ENCODE measurements at places on chromosomes 3 and 15.

GRCh38 chr15:68536331-68537095 is 42.3 kb upstream of the CORO2B start:
- peak; percentile 92 for DNase-seq

DNA sequence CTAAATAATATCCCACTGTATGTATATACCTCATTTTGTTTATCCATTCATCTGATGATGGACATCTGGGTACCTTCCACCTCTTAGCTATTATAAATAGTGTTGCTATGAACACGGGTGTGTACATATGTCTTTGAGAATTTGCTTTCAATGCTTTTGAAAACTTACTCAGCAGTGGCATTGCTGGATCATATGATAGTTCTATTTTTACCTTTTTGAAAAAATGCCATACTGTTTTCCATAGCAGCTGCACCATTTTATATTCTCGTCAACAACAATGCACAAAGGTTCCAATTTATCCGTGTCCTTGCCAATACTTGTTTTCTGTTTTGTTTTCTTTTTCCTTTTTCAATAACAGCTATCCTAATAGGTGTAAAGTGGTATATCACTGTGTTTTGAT is 77.1 kb downstream of the PEAK1 start:
- no peak for DNase-seq

DNA sequence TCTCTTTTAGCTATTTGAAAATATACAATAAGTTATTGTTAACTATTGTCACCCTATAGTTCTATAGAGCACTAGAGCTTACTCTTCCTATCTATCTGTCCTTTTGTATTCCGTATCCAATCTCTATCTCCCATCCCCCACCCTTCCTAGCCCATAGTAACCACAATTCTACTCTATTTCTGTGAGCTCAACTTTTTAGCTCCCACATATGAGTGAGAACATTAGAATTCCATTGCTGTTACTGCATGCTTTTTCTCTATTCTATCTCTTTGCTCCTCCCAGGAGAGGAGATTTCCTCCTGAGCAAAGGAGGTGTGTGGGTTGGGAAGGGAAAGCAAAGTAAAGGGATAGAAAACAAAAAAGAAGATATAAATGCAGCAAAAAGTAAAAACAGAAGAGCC is 105.6 kb upstream of the SLC4A7 start:
- peak; percentile 50 for DNase-seq

GRCh38 chr15:23750776-23751175 is 63.7 kb upstream of the NDN start:
- no peak for DNase-seq

GRCh38 chr15:68252925-68253534 is 23.5 kb upstream of the CLN6 start:
- DNase-seq, result peak; percentile 87

- DNase-seq, result no peak
Measured at GRCh38 chr3:127849368-127849767, 27.1 kb upstream of the MGLL start.

DNA sequence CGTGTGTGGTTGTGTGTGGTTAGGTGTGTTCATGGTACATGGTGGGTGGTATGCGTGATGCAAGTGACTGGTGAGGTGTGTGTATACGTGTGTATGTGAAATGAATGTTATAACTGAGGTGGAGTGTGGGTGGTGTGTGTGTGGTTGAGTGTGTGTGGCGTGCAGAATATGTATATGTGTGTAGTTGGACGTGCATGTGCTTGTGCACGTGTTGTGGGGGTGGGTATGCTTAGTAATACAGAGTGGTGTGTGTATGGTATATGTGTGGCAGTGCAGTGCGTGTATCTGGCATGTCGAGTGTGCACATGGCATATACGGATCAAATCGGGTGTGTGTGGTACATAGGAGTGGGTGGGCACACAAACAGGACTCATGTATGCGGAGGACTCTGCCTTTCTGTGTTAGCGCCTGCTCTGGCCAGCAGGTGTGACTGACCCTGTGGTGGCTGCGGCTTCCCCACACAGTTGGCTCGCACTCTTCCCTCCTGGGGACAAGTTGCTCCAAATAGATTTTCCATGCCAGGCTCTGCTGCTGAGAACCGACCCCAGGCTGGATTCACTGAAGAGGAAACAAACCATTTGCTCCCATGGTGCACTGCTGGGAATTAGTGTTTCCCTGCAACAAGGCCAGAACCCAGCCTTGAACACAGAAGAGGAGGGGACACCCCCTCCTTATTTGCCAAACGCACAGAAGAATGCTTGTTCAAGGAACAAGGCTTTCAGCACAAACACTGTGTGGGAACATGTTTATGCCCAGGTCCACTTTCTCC is 1.2 kb upstream of the C3orf70 start:
- no peak for DNase-seq

GRCh38 chr15:29149738-29150075 is 119.9 kb downstream of the NSMCE3 start:
- DNase-seq, result no peak

DNA sequence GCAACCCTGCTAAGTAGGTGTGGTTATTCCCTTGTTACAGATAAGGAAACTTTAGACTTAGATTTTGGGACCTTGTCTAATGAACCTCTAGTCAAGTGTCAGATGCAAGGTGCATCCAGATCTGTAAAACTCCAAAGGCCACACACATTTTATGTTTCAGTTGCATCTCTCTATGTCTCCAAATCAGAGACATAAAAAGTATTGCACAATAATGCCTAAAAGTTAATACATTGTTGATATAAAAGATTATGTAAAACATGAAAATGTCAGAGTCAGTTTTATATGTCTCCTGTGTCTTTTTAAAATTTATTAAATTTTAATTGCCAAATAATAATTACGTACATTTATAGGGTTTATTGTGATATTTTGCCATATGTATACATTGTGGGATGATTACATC is 408.5 kb downstream of the NTRK3 start:
- no peak for DNase-seq

GRCh38 chr15:81863162-81863561 is 182.7 kb downstream of the MEX3B start:
- DNase-seq, result peak; percentile 4

GRCh38 chr3:50525987-50526386 is 22.6 kb upstream of the CACNA2D2 start:
- peak; percentile 53 for DNase-seq

DNA sequence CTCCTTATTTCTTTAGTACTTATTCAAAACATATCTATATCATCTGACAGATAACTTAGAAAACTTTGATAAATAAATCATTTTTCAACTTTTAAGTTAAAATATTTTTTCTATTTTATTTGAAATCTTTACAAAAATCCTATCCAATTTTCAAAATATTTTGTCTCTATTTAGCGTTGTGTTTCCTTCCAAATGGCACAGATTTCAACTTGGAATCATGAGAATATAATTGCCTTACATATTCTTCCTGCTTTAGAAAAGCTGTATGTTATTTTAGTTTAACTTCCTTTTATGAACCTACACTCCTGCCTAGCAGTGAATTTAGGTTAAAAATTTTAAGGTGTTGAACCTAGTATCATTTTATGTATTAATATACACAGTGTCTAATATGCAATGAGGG is 38.2 kb downstream of the BCHE start:
- DNase-seq, result no peak

- DNase-seq, result peak; percentile 42
Measured at GRCh38 chr15:49673861-49674260, 53.0 kb downstream of the DTWD1 start.

DNA sequence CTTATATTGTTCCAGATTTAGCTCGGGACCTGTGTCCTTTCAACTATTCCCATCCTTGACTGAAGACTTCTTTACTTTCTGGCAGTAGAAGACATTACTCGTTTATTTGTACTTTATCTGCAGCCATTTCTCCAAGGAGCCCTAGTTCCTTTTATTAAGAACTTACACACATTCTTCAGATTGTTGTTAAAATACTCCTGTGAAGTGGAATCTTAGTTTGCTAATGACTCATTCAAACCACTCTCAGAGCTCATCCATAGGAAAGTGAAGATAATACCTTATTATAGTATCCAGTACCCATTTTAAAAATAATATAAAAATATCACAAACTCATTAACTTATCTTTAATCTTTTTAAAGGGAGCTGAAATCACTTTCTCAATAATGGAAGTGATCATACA is 63.5 kb downstream of the C3orf70 start:
- no peak for DNase-seq

- DNase-seq, result no peak
Measured at GRCh38 chr3:133865136-133865855, 30.4 kb downstream of the RAB6B start.

DNA sequence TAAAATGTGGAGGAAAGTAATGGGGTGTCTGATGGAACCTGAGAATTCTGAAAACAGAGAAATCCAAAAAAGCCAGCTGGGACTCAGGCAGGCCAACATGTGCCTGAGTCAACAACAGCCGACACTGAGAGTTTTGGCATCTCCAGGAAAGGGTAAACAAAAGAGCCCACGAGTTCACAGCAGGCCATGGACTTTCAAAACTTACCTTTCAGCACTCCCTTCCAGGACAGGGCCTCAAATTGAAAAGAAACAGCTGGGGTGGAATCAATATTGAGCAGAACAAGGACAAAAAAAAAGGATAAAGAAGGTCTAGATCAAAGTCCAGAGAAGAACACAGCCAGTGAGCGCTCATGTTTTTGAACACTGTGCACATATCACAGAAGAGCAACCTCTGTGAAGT is 735.4 kb upstream of the GRM7 start:
- no peak for DNase-seq

DNA sequence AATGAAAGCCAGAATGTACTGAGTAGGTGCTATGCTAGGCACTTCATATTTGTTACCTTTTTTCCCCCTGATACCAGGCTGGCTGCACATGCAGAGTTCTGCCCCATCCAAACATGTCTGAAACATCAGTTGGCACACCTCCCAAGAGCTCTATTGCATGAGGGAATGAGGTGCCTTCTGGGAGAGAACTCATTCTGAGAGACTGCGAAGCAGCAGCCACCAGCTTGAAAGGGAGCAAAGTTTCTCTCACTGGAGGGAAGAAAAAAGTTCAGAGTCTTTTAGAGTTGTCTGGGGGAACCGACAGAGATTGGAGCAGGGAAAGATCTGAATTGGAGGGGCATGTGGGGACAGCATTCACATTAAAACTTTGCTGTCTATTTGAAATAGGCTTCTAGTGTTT is 84.1 kb downstream of the AGBL1 start:
- no peak for DNase-seq

GRCh38 chr3:103136621-103137020 is 701.8 kb downstream of the ZPLD1 start:
- no peak for DNase-seq

DNA sequence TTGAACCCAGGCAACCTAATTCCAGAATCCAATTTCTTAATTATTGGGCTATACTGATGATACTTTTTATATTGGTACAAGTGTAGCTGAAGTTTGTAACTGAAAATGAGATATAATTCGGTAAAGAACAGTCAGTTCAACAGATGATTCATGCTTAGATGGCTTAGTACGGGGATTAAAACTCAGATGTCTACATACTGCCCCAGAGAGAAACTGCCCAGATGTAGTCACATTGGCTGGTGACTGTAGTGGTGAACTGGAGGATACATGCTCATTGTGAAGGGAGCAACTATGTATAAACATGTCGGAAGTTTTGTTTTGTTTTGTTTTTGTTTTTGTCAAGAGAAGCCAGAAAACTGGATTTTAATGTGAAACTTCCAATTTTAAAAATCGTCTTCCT is 179.6 kb downstream of the ADAMTSL3 start:
- no peak for DNase-seq

- peak; percentile 91 for DNase-seq
Measured at GRCh38 chr3:15339786-15340215, 7.4 kb upstream of the SH3BP5 start.

DNA sequence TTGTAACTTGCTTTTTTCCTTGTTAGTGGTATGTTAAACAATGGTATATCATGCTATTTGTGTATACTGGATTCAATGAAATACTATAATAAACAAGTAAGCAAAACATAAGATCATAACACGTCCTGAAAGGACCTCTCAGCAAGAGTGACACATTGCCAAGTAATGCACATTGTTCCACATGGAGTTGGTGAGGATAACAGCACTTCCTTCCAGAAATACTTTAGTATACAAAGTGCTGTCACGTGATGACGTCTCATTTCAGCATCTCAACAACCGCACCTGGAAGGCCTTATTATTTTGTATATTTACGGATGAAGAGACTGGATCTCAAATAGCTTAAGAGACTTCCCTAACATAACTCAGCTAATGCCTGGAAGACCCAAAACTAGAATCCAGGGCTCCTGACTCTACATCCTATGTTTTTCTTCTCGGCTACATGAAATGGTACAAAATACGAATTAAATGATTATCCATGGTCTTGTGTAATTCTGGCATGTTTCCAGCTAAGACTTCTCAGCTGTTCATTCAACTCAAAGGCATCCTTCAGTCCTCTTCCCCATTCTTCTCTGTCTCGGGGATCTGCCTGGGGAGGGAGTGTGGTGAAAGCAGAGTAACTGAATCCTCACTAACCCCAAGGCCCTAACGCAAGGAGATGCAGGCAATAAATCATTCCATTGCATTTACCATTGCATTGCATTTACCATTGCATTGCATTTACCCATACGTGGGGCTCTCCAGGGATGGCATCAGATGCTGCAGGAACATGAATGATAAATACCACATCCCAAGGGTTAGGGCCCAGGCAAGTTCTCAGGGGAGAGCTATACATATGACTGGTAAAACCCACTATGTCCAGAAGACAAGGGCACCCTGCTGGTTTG is 79.2 kb downstream of the LIPC start:
- DNase-seq, result peak; percentile 41

GRCh38 chr3:101964861-101965260 is 115.5 kb downstream of the NFKBIZ start:
- peak; percentile 45 for DNase-seq

- DNase-seq, result no peak
Measured at GRCh38 chr3:125005676-125006075, 50.1 kb downstream of the HEG1 start.

GRCh38 chr3:53777468-53777867 is 68.8 kb downstream of the CHDH start:
- DNase-seq, result no peak

DNA sequence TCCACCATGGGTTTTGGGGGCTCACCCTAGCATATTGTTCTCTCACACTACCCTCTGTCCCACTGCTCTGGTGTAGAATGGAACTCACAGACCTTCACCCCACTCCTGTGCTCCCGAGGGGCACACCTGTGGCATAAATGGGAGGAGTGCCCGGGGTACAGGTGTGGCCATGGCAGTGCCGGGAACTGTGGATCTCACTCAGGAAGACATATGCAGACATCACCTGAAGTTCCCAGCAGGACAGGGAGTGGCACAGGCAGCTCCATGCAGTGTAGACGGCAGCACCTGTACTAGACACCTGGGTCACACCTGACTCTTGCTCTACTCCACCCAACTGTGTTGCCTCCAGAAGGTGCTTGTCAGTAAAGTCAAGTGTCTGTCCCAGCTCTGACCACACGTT is 57.6 kb upstream of the MRPS22 start:
- no peak for DNase-seq

- DNase-seq, result no peak
Measured at GRCh38 chr15:72778796-72779195, 4.8 kb downstream of the ADPGK start.
